ENCODE measurements at places on chromosomes 1 and 21. TPM values are rescaled to one million over a fixed set of nuclear protein-coding genes. Genes with fewer than 3 reads are reported as not detected.

The FCRL6 gene
- not detected for total RNA-seq

The PAQR6 gene
- total RNA-seq: 3.0 TPM

- no peaks in the 10 kb centered on the region for H3K4me1 ChIP-seq
- no peak for DNase-seq
- no peaks in the 10 kb centered on the region for H3K27me3 ChIP-seq
- no peak overlapping the region for H3K4me3 ChIP-seq
Measured at GRCh38 chr1:26372039-26372438, 511 bp downstream of the ZNF683 start.

GRCh38 chr1:235901461-235901860, 34.8 kb upstream of the LYST start:
- no peak overlapping the region for H3K27ac ChIP-seq
- H3K4me1 ChIP-seq: no peaks in the 10 kb centered on the region
- H3K27me3 ChIP-seq: no peaks in the 10 kb centered on the region
- H3K36me3 ChIP-seq: no peaks in the 10 kb centered on the region
- no peak for DNase-seq

GRCh38 chr1:185526344-185527307, 207.6 kb upstream of the HMCN1 start:
- no peaks in the 10 kb centered on the region for H3K27me3 ChIP-seq
- no peaks in the 10 kb centered on the region for H3K36me3 ChIP-seq
- no peak overlapping the region for H3K27ac ChIP-seq
- no peak for DNase-seq

The MX2 gene
- total RNA-seq: 9.0 TPM

The PLA2G5 gene
- total RNA-seq: not detected

- H3K27ac ChIP-seq: no peak overlapping the region
- no peaks in the 10 kb centered on the region for H3K27me3 ChIP-seq
- no peaks in the 10 kb centered on the region for H3K4me1 ChIP-seq
- H3K4me3 ChIP-seq: no peak overlapping the region
- no peaks in the 10 kb centered on the region for H3K36me3 ChIP-seq
Measured at GRCh38 chr1:101284021-101284420, 47.2 kb downstream of the S1PR1 start.

- no peaks in the 10 kb centered on the region for H3K36me3 ChIP-seq
- H3K27me3 ChIP-seq: no peaks in the 10 kb centered on the region
- H3K4me3 ChIP-seq: no peak overlapping the region
- H3K27ac ChIP-seq: no peak overlapping the region
- H3K4me1 ChIP-seq: no peaks in the 10 kb centered on the region
- DNase-seq: no peak
Measured at GRCh38 chr1:215739025-215739424, 171.9 kb downstream of the KCTD3 start.

The RGS13 gene
- not detected for total RNA-seq

- no peak overlapping the region for H3K27ac ChIP-seq
- no peaks in the 10 kb centered on the region for H3K27me3 ChIP-seq
- no peak overlapping the region for H3K4me3 ChIP-seq
- H3K4me1 ChIP-seq: no peaks in the 10 kb centered on the region
- no peaks in the 10 kb centered on the region for H3K36me3 ChIP-seq
- DNase-seq: no peak
Measured at GRCh38 chr1:82472489-82473131, 671.9 kb downstream of the ADGRL2 start.

- H3K4me1 ChIP-seq: no peaks in the 10 kb centered on the region
- DNase-seq: no peak
- H3K4me3 ChIP-seq: no peak overlapping the region
- no peak overlapping the region for H3K27ac ChIP-seq
- no peaks in the 10 kb centered on the region for H3K27me3 ChIP-seq
- peaks cover 4% of the 10 kb centered on the region for H3K36me3 ChIP-seq
Measured at GRCh38 chr1:89918794-89919155, 76.1 kb upstream of the ZNF326 start.

DNA sequence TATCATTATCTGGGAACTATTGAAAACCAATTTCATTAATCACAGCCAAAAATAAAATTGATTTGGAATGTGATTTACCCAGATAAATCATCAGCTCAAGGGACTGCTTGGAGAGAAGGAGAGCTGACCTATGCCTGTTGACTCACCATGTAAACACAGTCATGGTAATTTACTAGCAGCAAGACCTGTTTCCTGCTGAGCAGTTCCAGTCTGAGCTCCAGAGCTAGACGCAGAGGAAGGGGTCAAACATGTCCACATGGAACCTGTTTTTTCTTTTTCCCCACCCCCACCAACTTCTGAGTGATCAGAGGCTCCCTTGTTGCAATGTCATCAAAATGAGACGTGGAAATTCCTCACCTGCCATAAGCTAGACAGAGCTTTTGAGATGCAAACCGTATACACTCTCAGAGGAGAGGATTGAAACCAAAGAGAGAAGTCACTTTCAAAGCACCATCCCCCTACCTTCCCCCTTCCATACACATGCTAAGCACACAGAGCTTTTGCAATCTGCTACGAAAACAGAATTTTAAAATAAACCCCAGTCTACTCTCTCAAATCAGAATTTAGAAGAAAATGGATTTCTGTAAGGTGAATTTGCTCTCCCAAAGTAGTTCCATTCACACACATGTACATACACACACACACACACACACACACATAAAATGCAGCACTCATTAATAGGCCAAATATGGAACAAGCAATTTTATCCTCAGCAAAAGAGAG, 55.9 kb upstream of the PTGFRN start:
- H3K36me3 ChIP-seq: no peaks in the 10 kb centered on the region
- H3K4me1 ChIP-seq: peaks cover 38% of the 10 kb centered on the region
- no peak overlapping the region for H3K4me3 ChIP-seq

The HES4 gene
- 15.1 TPM for total RNA-seq

- no peak for DNase-seq
- H3K36me3 ChIP-seq: no peaks in the 10 kb centered on the region
- H3K4me3 ChIP-seq: no peak overlapping the region
- H3K4me1 ChIP-seq: no peaks in the 10 kb centered on the region
- no peaks in the 10 kb centered on the region for H3K27me3 ChIP-seq
Measured at GRCh38 chr1:81635816-81636215, 164.9 kb upstream of the ADGRL2 start.

The KIAA1614 gene
- total RNA-seq: 4.8 TPM

GRCh38 chr1:165052936-165053335, 303.6 kb downstream of the LMX1A start:
- H3K4me1 ChIP-seq: no peaks in the 10 kb centered on the region
- no peaks in the 10 kb centered on the region for H3K36me3 ChIP-seq
- no peak overlapping the region for H3K4me3 ChIP-seq

The IL19 gene
- total RNA-seq: 16.3 TPM

- H3K36me3 ChIP-seq: peaks cover 95% of the 10 kb centered on the region
- peak overlapping the region; percentile 39 for H3K27ac ChIP-seq
- DNase-seq: no peak
- H3K4me1 ChIP-seq: peaks cover 9% of the 10 kb centered on the region
Measured at GRCh38 chr1:35439626-35440025, 117.6 kb downstream of the KIAA0319L start.

DNA sequence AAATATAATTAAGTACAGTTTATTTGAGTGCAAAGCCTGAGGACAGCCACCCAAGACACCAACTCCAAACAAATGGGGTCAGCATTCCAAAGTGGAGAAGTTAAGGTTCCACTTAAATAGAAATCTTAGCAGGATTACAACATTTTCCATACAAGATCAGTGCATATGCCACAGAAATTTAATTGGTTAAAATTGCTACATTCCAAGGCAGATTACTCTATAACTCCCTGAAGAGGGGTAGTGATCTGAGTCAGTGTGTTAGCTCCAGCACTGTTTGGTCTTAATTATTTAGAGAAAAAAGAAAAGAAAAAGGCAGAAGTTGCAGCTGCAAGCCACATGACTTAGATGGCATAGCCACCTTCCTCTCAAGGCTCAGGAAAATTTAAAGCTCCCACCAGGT, 297.5 kb downstream of the HHIPL2 start:
- H3K27ac ChIP-seq: no peak overlapping the region
- no peak overlapping the region for H3K4me3 ChIP-seq
- no peaks in the 10 kb centered on the region for H3K4me1 ChIP-seq
- DNase-seq: no peak
- no peaks in the 10 kb centered on the region for H3K36me3 ChIP-seq

The RAVER2 gene
- total RNA-seq: 7.6 TPM

The KRTAP8-1 gene
- not detected for total RNA-seq

The FNBP1L gene
- total RNA-seq: 7.5 TPM

DNA sequence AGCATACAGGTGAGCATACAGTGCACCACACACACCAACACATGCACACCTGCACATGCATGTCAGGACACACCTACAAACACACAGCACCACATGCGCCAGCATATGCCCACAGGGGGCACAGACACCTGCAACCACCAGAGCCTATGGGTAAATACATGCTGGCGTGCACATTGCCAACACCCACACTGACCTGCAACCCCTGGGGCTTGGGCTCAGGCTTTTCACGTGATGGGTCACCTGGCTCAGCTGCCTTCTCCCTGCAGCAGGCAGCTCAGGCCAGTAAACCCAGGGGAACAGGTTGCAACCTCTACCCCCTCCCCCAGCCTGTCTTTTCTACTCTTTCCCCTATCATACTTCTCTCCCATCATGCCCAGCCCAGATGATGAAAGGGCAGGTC, 8.1 kb downstream of the CD247 start:
- H3K27ac ChIP-seq: no peak overlapping the region
- no peak for DNase-seq
- no peaks in the 10 kb centered on the region for H3K36me3 ChIP-seq
- H3K27me3 ChIP-seq: no peaks in the 10 kb centered on the region

DNA sequence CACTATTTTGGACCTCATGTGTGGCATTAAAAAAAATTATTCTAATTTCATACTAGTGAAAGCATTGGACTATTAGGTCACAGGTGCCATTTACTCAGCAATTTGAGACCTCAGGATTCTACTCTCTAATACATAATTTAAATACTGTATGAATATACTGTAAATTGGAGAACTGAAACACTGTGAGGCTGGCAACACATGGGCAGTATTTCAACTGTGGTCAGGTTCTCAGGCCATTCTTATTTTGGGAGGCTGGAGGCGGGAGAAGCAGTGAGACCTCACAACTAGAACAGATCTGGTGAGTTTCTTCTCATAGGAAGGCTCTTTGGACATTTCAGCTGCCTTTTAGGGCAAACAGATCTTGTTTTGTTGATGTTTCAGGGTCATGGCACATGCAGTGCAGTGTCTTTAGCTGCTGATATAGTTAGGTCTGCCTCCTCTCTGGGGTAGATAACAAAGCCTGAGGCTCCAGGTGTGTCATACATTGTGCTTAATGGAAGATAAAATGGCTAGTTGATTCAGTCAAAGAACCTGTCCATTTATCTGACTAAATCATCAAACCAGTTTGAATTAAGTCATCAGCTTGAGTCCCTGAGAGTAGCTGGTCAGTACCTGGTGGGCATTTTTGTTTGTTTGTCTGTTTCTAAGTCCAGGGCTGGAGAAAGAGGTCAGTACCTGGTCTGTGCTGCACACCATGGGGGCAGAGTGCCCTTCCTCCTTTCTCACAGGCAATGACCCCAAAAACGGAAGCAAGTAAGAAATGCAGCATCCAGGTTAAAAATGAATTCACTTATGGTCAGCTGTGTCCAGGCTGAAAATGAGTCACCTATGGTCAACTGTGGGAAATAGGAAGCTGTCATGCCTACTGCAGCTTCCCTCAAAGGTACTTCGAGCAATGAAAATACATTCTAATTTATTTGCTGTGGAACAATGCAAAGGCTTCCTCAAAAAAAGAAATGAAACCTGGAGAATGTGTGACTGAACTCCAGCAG, 216.2 kb downstream of the SDCCAG8 start:
- no peak overlapping the region for H3K27ac ChIP-seq
- no peak for DNase-seq
- no peak overlapping the region for H3K4me3 ChIP-seq
- H3K27me3 ChIP-seq: no peaks in the 10 kb centered on the region
- H3K4me1 ChIP-seq: peaks cover 6% of the 10 kb centered on the region

The XKR8 gene
- 2.9 TPM for total RNA-seq

GRCh38 chr1:161088587-161089110, 709 bp downstream of the NECTIN4 start:
- no peaks in the 10 kb centered on the region for H3K27me3 ChIP-seq
- H3K4me1 ChIP-seq: peaks cover 18% of the 10 kb centered on the region
- H3K27ac ChIP-seq: peak overlapping the region; percentile 97

Measured in esophagus squamous epithelium (tissue), 5 donors.